ENCODE measurements at places on chromosomes 6 and 20.

DNA sequence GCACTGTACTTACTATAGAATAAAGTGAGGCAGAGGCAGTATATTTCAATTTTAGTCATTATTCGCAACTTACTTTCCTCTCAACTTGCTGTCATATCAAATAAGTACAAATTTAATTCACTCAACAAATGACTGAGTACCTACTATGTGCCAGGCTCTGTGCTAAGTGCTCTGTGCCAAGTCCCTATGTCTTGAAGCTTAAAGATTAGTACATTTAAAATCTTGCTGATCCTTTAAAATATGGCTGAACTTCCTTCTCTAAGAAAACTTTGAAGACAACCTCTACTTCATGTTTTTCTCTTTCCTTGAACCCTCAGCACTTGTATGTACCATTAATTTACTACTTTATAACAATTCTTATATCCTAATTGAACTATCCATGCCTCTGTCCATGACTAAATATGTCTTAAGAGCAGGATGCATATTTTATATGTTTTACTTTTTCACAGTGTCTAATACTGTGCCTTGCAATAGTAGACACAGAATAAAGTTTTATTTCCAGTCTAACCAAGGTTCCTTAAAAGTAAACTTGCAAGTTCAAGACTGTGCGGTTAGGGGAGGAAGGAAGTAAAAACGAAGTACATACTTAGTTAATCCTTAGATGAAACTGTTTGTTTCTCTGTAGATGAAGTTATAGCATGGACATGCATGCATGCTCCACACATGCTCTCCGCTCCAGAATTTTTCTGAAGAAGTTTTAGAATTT lies 10.0 kb upstream of the LATS1 start:
- DNase-seq: no peak

GRCh38 chr6:170553534-170554012 lies 466 bp upstream of the PSMB1 start:
- no peak for DNase-seq

DNA sequence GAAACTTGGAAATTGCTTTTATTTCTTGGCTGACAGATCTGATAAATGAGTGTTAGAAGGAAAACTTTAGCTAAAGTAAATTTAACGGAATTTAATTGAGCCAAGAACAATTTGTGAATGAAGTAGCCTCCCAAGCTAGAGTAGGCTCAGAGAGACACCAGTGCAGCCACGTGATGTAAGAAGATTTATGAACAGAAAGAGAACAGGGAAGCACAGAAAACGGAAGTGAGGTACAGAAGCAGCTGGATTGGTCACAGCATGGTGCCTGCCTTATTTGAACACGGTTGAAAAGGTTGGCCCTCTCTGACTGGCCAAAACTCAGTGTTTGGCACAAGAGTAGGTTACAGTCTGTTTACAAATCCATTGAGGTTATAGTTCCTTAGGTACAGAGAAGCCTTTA lies 29.5 kb upstream of the IFNGR1 start:
- DNase-seq: no peak

- no peak for DNase-seq
Measured at GRCh38 chr20:37303637-37304036, 14.2 kb downstream of the MANBAL start.

GRCh38 chr20:35093267-35093884 lies 769 bp upstream of the TRPC4AP start:
- peak; percentile 47 for DNase-seq

Measured in activated CD4-positive, alpha-beta T cell treated with anti-CD3 and anti-CD28 coated beads for 4 hours (primary cell).